ENCODE measurements at places on chromosomes 2 and 18.

GRCh38 chr2:62348700-62349099 is 152.8 kb downstream of the B3GNT2 start:
- no peak for DNase-seq

- no peak for DNase-seq
Observed at GRCh38 chr2:57333221-57333620, 713.4 kb upstream of the VRK2 start.

- DNase-seq: no peak
Observed at GRCh38 chr2:135256531-135257260, 204.6 kb downstream of the RAB3GAP1 start.

DNA sequence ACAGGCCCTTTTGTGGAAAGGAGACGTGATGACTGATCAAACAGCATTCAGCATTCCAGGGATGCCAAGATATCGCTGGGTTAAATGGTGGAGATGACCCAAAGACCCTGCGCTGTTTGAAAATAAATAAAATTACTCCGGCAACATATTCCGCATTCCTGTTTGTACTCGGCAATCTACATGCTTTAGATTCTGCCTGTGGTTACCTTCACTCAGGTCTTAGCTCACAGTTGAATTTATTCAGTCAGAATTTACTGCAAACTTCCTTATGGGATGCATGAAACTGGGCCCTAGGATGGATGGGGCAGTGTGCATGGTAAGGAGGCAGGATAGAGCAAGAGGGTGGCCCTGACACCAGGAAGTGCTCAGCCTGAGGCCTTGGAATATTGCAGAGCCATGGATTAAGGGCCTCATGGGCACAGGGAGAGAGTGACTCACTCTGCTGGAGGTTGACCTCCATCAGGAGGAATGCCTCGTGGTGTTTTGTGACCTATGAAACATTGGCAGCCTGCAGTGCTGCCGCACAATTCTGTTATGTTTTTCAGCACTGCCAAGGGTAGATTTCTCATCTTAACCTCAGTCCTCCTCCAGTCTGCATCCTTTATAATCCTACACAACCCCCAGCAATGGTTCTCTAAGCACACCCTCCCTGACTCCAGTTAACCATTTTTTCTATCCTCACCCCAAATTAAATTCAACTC is 321.4 kb downstream of the IRS1 start:
- DNase-seq: no peak

DNA sequence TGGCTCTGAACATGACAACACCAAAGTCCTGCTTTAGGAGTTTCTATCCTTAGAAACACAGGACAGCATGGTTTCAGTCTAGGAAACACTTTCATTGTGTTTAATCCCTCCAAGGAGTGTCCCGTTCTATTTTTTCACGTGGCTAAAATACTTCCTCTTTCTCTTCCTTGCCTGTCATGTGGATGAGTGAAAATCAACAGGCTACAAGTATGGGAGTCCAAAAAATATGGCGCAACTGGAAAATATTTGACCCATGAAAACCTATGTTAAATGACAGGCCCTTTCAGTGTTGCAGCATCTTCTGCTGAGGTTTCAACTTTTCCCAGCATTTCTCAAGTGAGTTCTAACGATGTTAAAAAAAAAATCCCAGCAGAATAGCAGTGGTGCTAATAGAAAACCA is 146.3 kb downstream of the LAMA3 start:
- DNase-seq: no peak

GRCh38 chr18:9153256-9153655 is 16.7 kb downstream of the ANKRD12 start:
- no peak for DNase-seq

DNA sequence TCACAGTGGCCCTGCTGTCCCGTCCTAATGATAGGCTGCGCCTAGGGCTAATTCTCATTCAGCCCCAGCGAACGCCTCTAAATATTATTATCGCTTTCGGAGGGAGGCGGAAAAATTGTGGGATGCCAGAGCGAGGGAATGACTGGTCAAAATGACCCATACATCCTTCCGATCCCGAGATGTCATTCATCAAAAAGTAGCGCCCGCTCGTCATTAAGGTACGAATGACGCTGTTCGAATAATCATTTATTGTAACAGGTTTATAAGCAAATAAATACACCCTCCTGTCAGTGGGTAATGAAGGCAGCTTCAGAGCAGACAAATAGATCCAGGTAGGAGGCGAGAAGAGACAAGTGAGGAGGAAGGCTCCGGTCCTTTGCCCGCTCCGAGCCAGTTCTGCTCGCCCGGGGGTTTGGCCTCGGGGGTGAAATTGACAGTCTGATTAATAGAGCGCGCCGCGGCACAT is at the start of gene EVX2:
EVX2 (minus strand) TSS at position 167 of the 466 bp plus-strand sequence. CDS start 186 bp downstream, outside the sequence.
- DNase-seq: no peak

- DNase-seq: no peak
Observed at GRCh38 chr2:53114991-53115390, 652.6 kb upstream of the CHAC2 start.

GRCh38 chr18:64991102-64991501 is 759.7 kb upstream of the CDH7 start:
- DNase-seq: no peak

- DNase-seq: no peak
Observed at GRCh38 chr2:37405781-37406180, 61.4 kb downstream of the QPCT start.

- no peak for DNase-seq
Observed at GRCh38 chr2:121319941-121320340, 34.9 kb upstream of the TFCP2L1 start.

DNA sequence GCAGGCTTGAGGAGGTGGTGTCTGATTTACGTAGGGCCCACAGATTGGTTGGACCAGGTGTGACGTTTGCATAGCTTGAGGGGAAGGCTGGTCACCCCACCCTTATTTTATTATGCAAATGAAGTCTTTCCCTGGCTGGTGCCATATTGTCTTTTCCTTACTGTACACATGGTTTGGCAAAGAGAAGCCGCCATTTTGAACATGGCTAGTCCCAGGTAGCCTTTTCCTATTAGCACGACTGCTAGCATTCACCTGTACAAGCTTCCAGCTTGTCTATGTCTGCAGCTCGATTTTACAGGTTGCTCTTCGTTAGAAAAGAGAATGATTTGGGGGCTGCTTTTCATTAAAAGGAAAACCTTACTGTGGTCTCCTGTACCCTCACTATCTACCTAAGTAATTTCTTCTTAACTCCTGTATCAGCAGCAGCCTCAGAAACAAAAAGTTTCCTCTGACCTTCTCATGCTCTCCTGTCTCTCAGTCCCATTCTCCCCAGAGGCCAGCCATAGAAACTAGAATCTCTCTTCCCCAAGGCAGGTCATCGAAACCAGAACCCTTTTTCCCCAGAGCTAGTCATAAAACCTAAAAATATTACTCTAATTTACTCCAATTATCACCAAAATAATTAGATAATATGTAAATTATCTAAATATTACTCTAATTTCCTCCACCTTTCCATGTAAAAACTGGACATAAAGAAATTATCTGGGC is 151.8 kb downstream of the B3GNT2 start:
- no peak for DNase-seq

DNA sequence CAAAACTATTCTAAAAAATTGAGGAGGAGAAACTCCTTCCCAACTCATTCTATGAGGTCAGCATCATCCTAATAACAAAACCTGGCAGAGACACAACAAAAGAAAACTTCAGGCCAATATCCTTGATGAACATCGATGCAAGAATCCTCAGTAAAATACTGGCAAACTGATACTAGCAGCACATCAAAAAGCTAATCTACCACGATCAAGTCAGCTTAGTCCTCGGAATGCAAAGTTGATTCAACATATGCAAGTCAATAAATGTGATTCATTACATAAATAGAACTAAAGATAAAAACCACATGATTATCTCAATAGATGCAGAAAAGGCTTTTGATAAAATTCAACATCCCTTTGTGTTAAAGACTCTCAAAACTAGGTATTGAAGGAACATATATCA is 63.1 kb downstream of the EHBP1 start:
- no peak for DNase-seq

DNA sequence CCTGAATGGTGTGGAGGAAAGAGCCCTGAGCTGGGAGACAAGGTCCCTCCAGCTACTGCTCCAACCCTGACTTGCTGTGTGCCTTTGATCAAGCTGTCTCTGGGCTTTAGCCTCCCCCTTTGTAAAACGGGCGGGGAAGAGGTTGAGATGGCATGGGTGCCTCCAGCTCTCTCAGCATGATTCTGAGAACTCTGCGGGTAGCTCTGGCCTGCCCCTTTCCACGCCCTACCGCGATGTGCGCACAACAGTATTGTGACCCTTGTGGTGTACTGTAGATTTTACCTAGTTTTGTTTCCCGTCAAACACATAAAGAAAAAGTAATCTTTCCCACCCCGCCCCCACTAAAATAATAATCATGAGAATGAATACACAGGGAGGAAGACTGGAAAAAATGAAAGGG is 5.3 kb downstream of the CD8A start:
- no peak for DNase-seq

DNA sequence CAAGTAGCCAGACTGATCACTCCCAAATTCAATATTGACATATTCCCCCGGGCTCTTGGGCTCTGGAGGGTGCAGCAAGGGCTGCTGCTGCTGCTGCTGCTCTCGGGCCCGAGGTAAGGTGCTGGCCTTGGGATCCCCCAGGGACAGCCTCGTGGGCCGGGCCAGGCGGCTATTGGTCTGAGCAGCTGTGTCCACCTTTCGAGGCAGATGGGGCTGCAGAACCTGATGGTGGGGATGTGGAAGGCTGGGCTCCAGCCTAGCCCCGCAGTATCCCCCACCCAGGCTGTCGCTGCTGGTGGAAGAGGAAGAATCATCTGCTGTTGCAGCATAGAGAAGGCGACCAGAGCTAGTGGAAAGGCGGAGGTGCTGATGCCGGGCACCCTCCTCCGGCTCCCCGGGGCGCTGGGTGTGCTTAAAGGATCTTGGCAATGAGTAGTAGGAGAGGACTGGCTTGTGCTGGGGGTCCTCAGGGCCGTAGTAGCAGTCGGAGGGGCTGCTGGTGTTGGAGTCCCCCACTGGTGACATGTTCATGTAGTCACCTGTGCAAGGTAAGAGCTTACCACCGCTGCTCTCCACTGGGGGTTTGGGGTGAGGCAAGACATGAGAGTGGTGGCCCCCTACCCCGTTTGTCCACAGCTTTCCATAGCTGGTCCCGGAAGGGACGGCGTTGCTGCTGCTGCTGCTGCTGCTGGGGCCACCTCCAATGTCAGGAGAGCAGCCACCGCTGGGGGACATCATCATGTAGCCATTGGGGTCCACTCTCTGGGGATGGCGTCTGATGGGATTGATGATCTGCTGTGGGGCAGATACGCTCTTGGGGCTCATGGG is 3.4 kb downstream of the IRS1 start:
- no peak for DNase-seq

GRCh38 chr18:70781860-70782453 is 493.1 kb downstream of the SOCS6 start:
- peak; percentile 67 for DNase-seq

- DNase-seq: no peak
Observed at GRCh38 chr2:69769272-69769671, 27.3 kb downstream of the ANXA4 start.

- no peak for DNase-seq
Observed at GRCh38 chr18:73848656-73849055, 299.0 kb downstream of the FBXO15 start.

GRCh38 chr2:71389384-71390072 is 57.9 kb downstream of the ZNF638 start:
- no peak for DNase-seq

DNA sequence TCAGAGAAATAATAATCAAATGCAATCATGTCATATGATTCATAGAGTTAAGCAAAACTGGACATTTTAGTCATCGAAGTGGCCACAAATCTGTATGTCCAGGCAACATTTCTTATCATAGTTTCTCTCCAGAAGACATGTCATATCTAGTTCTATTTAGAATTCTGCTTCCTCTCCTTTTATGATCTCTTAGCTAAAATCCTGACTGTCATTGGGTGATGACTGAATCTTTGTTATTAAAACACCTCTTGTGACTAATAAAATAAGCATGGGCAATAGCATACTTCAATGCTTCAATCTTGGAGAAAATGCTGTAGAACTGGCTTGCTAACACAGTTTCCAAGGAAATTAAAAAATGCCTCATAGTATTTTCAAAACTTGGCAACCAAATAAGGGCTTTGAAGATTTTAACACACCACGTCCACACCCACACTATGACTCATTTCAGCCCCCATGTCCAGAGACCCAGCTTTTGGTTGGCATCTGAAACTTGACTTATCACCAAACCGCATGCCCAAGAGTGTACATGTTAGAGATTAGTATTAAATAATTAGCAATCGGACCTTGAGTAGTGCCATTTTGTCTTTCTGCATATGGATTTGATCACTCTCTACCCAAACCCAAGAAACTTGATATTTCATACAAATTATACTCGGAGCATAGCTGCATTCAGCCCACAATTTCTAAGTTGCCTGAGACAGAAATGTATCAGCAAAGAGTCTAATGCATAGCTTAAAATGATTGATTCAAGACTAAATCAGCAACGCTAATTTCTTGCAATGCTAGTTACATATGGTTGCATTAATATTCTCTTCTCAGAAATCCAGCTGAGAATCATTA is 106.5 kb upstream of the ETAA1 start:
- no peak for DNase-seq

DNA sequence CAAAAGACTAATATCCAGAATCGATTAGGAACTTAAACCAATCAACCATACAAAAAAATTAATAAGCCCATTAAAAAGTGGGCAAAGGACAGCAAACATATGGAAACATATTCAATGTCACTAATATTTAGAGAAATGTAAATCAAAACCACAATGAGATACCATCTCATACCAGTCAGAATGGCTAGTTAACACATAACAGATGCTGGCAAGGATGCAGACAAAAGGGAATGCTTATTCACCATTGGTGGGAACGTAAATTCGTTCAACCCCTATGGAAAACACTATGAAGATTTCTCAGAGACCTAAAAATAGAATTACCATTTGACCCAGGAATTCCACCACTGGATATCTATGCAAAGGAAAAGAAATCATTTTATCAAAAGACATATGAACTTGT is 468.2 kb upstream of the ST6GAL2 start:
- no peak for DNase-seq

- no peak for DNase-seq
Observed at GRCh38 chr2:215361211-215361875, 49.5 kb downstream of the ATIC start.

DNA sequence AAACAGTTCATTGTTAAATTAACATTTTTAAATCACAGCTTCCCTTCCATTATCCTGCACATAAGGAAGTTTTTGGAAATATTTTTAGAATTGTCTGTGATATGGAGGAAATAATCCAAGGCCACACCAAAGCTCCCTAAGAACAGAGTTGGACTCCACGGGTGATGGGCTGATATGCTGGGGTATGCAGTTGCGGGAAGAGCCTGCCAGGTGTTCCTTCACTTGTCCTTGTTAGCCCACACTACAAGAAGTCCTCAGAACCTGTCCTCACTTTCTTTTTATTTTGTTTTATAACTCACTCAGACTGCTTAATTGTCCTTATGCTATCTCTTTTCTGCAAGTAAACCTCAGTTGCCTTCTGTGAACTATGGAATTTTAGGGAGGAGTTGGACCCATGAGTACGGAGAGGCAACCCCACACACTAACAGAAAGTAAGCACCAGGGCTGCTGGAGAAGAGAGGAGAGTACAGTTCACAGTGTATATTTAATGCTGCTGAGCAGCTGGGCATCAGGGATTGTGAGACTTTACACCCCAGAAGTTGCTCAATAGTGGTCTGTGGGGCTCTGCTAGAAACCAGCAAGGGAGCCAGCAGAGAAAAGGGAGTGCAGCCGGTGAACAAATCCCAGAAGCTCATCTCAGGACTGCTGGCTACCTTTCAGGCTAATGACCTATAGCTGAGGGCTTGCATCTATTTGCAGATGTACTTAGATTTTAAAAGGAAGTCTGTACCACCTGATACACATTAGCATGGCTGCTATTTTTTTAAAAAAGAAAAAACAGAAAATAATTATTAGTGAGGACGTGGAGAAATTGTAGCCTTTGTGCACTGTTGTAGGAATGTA is 280.1 kb upstream of the STON1 start:
- DNase-seq: no peak

- DNase-seq: no peak
Observed at GRCh38 chr18:79221136-79221535, 151.9 kb downstream of the ATP9B start.
